DMS153 (cell line): ENCODE measurements at places on chromosomes 12 and 14.

DNA sequence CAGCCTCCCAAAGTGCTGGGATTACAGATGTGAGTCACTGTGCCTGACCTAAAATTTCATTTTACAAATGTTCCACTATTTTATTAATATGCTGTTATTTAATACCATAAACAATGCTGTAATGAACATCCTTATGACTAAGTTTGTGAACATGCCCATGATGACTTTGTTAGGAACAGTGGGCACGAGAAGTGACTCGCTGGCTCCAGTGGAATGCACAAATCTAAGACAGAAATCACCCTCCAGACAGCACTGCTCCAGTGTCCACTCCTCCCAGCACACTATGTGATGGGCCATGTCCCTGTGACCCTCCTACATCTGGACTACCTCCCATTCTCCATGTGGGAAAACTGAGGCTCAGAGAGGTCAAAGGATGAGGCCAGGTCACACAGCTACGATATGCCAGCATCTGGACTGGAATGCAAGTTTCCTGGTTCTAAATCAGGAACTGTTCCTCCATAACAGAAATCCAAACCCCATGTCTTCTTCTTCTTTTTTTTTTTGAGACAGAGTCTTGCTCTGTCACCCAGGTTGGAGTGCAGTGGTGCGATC, 57.9 kb downstream of the GPR68 start:
- no peak for DNase-seq

DNA sequence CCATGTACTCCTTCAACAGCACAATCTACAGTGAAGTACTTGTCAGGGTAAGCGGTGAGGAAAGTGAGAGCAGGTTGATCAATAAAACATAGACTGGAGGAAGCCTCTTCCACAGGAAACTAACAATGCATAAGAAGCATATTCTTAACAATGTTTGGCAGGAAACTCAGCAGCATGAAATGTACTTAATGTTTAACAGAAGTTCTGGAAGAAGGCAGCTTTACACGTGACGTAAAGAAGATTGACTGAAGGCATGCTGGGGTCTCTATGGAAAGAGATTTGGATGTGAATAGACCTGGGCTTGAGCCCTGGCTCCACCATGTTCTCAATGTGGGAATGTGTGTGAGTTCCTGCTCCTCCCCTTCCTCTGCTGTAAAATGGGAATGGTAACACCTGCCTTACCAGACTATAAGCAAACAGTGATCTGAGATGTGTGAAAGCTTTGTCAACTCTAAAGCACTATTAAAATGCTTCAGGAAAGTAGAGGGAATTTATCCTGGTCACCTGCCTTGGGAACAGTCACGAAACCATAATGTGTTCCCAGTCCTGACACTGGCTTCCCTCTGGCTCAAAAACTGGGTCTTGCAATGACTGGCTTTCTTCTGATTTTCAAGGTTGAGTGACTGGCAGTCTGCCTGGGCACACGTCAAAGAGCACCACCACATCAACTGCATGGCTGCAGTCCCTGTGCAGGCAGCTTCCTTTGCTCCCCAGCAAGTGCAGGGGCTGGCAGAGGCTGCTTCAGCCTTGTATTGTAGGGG, 384.6 kb downstream of the APAF1 start:
- DNase-seq = peak; percentile 41

DNA sequence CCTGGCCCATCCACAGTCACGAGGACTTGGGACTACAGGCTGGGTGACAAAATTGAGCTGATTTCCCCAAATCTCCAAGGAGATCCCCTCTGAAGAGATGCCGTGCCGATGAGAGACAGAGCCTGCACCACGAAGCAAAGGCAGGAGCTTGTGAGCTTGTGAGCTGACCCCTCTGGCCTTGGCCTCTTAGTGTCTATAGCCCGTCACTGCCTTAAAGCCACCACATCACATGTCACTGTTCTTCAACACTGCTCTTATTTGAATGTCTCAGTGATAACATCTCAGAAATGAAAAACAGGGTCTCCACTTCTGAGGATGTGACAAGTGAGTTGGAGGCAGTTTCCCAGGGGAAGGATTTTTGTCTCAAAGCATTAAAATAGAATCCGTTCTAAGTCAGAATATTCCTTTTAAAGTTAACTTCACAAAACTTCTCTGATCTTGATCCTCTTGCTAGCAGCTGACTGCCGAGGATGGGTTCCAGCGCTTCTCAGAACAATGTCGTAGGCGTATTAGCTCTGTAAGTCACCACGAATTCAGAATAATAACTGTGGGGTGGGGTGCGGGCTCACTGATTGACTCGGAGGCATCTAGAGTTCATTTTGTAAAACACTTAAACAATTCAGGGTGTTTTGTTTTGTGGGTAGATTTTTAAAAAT, 37.5 kb downstream of the CHST11 start:
- DNase-seq = no peak

GRCh38 chr12:109428037-109428629, 49.0 kb downstream of the KCTD10 start:
- DNase-seq = peak; percentile 20

DNA sequence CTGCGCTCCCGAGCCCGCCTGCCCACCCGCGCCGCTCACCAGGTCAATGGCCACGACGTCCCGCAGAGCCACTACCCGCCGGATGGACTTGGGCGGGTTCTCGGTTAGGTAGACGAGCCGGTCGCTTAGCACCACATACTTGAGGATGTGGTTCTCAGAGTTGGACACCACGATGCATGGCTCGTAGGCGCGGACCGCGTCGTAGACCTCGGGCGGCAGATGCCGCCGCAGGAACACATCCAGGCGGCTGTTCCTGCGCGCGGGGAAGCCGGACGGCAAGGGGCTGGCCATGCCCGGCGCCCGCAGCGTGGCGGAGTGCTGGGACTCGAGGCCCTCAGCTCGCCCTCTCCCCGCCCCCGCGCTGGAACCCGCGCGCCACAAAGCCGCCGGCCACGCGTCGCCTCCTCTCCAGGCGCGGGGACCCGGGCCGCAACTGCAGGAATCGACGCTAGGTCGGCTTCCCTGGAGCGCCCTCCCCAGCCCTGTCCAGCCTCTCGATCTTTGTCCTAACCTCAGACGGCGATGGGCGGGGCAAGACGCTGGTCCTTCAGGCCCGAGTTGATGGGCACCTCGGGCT, at the start of gene C12orf56:
C12orf56 (minus strand) TSS at position 484 of the 577 bp plus-strand sequence; CDS start at position 291, 193 bp downstream.
- DNase-seq = no peak

GRCh38 chr12:11827091-11828061, 177.9 kb downstream of the ETV6 start:
- no peak for DNase-seq

DNA sequence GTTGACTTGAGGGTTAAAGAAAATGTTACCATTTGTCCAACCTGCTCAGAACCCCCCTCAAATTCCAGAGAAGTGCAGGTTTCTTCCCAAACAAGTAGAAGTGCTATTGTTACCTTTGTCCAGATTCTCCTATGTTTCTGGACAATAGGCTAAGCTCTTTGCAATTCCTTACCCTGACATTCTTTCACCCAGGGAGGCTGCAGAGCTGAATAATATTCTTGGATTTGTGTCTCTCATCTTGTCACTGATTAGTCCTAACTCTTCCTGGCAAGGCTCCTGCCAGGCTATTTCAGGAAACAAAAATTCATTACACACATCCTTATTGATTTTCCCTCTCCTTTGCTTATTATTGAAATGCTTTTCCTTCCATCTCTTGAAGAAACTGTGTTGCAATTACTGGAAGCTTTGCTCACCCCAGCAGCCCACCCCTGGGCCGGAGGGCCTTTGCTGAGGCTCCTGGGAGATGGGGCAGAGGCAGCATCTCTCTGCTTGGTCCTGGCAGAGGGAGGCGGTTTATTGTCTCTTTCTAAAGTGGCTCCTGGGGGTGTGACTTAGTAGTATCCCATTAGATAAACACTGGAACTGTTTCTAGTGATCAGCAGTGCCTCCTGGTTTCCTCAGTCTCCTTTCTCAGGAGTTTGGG, 207.5 kb upstream of the PELI2 start:
- DNase-seq = peak; percentile 17

DNA sequence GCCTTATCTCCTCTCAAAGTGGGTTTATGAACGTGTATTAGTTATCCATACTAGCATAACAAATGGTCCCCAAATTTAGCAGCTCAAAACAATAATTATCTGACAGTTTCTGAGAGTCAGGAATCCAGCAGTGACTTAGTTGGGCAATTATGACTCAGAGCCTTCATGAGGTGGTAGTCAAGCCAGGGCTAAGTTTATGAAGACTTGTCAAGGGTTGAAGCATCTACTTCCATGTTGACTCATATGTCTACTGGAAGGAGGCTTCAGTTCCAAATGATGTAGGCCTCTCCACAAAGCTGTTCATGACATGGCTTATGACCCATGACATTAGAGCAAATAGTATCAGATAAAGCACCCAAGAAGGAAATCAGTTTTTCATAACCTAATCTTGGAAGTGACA, 73.2 kb downstream of the IPO8 start:
- no peak for DNase-seq

GRCh38 chr14:25396128-25396527, 346.2 kb upstream of the STXBP6 start:
- no peak for DNase-seq

DNA sequence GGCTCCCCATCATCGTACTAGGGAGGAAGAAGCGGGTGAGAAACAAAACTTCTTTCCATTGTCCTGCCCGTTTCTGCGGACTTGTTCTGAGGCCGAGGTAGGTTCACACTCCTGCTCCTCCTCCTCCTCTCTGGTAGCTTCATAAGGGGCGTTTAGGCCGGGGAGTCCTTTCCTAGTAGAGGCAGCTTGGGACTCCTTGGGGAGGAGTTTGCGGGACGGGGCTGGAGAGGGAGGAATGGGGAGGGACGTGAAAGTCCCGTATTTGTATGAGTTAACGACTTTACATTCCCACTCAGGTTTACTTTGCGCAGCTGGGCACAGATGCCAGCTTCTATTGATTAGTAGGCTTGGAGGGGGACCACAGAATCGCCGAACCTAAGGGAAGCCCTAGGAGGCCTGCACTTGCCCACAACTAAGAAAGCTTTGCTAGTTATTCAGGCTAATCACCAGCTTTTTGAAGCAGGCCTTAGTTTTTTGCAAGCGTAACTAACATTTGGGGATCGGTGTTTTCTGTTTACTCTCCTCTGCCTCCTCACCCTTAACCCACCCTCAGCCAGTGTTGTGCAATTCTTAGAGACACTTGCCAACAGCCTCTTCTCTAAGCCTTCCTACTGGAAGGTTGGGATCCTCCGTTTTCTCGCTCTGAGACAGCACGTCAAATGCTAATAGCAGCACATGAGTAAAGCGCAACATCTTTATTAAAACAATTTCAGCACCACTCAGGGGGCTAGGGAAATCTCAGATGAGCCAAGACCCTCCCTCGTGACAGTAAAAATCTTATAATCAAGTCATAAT, 499 bp downstream of the RNASE4 start:
- no peak for DNase-seq

- no peak for DNase-seq
Measured at GRCh38 chr14:96514694-96515093, 12.5 kb downstream of the PAPOLA start.

- DNase-seq = no peak
Measured at GRCh38 chr14:28412077-28412476, 354.5 kb upstream of the FOXG1 start.

DNA sequence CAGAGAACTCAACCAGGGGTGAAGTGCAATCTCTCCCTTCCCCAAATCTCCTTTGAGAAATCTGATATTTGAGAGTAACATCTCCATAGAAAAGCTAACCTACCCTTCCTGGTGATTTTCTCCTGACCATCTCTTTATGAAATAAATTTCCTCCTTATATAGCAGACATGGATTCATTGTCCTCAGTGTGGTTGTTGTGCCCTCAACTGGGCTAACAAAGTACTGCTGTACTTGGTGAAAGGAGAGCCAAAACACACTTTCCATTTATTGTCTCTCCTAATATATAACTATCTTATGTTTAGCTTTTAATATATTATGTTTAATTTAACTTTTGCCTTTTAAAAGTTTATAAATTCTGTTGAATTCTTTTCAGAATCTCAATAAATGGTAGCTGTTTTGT, 65.1 kb upstream of the SLCO1B1 start:
- DNase-seq = peak; percentile 28

GRCh38 chr12:127981875-127982274, 285.1 kb upstream of the TMEM132C start:
- DNase-seq = no peak

DNA sequence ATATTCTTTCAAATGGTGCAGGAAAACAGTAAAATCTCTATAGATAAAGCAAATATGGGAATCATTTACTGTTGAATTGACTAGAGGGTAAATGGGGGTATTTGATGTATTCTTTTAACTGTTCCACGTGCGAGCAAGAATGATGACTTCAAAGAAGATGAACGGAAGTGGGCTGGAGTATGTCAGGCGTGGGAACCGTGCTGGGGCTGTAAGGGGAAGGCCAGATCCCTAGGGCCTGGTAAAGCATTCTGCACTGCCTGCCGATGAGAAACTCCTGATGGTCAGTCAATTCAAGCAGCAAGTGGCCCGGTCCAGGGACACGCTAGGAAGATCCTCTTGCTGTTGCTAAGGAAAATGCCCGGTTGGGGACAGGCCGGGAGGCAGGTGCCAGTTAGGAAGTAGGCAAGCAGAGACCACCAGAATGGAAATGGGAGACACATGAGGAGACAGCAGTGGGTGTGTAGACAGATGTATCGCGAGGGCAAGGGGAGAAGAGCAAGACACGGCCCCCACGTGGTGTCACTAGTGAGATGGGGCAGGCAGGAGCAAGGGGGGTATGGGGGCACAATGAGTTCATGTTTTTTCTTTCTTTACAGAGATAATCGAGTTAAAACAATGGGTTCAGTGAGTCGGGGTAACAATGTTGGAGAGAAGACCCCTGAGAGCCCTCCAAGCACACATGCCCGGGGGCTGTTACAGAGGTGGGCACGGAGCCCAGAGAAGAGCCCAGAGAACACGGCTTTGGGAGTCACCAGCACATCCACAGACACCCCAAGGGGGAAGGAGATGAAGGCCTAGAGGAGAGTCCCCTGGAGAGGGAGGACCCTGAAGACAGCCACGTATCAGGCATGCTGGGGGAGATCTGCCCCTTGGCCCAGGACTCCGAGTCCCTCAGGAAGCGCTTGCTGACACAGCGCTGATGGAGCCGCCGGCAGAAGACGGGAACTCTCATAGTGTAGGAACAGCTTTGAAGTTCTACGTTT, 37.2 kb downstream of the FBXO21 start:
- no peak for DNase-seq

DNA sequence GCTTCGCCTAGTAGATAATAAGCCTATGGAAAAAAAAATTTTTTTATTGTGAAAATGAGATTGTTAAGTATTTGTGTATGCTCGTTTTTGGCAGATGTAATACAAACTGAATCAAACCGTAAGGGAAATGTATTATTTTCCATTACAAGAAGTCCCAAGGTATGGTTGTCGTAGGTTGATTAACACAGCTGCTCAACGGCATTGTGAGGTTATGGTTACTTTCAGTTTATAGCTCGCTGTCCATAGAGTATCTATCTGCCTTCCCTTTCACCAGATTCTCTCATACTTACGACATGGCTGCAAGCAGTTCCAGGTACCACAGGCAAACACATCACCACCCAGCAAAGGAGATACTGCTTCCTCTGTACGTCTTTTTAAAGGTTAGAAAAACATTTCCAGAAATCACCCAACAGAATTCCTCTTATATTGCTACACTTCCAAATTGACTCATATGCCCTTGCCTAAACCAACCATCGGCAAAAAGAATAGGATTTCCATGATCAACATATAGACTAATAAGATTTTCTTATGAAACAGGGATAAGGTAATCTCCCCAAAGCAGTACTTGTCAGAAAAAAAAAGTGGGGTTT, 338.6 kb downstream of the SYT1 start:
- no peak for DNase-seq
